Colonic mucosa (tissue), 4 donors: ENCODE measurements at places on chromosomes 1 and 21. TPM values are rescaled to one million over a fixed set of nuclear protein-coding genes. Genes with fewer than 3 reads are reported as not detected.

OR2T2 gene
- total RNA-seq, result not detected

ASTN1 gene
- 0.42 TPM for total RNA-seq

NTPCR gene
- total RNA-seq, result 57.0 TPM

SKI gene
- 31.0 TPM for total RNA-seq

CHIA gene
- not detected for total RNA-seq

DNA sequence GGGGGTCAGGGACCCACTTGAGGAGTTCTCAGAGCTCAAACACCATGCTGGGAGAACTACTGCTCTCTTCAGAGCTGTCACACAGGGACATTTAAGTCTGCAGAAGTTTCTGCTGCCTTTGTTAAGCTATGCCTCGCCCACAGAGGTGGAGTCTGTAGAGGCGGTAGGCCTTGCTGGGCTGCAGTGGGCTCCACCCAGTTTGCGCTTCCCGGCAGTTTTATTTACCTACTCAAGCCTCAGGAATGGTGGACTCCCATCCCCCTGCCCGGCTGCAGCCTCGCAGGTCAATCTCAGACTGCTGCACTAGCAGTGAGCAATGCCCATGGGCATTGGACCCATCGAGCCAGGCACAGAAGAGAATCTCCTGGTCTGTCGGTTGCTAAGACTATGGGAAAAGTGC is 706.4 kb downstream of the LRRIQ3 start:
- no peak overlapping the region for H3K27ac ChIP-seq
- no peaks in the 10 kb centered on the region for H3K36me3 ChIP-seq
- no peaks in the 10 kb centered on the region for H3K27me3 ChIP-seq
- no peak for DNase-seq

DNA sequence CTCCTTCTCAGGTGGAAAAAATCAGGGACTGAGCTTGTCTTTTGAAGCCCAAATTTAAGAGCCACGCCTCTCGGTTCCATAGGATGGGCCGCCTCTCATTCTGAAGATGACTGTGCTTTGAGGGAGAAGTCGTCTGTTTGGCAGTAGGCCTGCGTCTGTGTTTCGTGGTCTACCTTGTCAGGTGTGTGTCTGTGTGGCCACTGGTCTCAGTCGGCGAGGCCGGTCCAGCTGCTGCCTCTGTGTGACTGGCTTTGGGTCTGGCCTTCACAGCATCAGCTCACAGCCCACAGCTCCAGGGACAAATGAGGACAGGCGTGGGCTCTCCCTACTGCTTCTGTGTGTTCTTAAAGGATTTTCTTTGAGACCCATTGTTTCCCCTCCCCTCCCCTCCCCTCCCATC is 50.3 kb downstream of the B3GALT5 start:
- H3K4me3 ChIP-seq, result no peak overlapping the region
- no peaks in the 10 kb centered on the region for H3K27me3 ChIP-seq
- H3K36me3 ChIP-seq, result no peaks in the 10 kb centered on the region
- no peaks in the 10 kb centered on the region for H3K4me1 ChIP-seq
- H3K27ac ChIP-seq, result no peak overlapping the region

DNA sequence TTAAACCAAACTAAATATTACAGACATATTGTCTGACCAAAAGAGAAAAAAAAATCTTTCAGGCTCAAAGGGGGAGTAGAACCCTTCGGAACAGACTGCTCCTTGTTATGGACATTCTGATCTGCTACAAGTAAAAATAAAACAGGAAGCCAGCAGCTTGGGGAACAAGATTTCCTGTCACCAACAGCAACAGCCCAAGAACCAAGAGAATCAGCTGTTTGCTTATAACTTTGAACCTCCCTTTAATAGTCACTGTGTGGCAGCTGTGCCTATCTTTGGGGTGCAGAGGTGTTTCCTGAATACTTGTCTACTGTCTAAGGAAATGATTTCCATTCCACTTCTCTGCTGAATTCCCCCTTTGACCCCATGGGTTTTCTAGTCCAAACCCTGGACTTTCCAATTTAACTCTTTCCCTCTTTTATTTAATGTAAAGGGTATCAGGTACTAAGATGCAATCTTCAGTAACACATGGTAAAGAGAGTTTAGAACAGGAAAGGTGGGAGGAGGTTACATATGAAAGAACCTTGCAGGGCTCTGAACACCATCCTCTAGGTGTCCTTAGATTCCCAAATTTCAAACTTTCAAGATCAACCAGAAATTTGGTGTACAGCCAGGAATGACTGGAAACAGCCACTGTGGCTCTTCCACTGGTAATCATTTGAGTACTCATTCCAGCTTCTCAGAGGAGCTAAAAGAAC is 38.6 kb downstream of the GPR3 start:
- no peaks in the 10 kb centered on the region for H3K27me3 ChIP-seq
- H3K27ac ChIP-seq, result peak overlapping the region; percentile 39
- H3K36me3 ChIP-seq, result no peaks in the 10 kb centered on the region

DNA sequence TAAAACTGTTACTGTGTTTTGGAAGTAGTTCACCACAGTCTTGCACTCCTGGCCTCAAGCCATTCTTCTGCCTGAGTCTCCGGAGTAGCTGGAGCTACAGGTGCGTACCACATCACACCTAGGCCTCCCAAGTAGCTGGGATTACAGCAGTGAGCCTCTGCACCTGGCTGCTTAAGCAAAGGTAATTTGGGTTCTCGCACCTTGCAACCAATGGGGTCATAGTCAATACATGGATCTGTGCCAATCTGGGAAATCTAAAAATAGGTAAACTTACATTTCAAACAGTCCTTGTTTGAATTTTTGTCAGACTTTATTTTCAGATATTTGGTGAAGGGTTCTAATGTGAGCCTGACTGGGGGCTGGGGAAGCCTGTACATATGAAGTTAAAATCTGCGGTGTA is 466.5 kb downstream of the PCP4 start:
- H3K4me3 ChIP-seq, result no peak overlapping the region
- H3K4me1 ChIP-seq, result no peaks in the 10 kb centered on the region
- H3K36me3 ChIP-seq, result no peaks in the 10 kb centered on the region
- H3K27ac ChIP-seq, result no peak overlapping the region

GRCh38 chr1:169809370-169810095 is 14.8 kb upstream of the METTL18 start:
- DNase-seq, result no peak
- H3K4me1 ChIP-seq, result no peaks in the 10 kb centered on the region
- no peak overlapping the region for H3K27ac ChIP-seq
- H3K27me3 ChIP-seq, result no peaks in the 10 kb centered on the region
- no peaks in the 10 kb centered on the region for H3K36me3 ChIP-seq

GRCh38 chr1:110520827-110521226 is 1.9 kb upstream of the KCNA10 start:
- DNase-seq, result no peak
- H3K4me3 ChIP-seq, result no peak overlapping the region
- no peaks in the 10 kb centered on the region for H3K27me3 ChIP-seq
- H3K27ac ChIP-seq, result no peak overlapping the region

DNA sequence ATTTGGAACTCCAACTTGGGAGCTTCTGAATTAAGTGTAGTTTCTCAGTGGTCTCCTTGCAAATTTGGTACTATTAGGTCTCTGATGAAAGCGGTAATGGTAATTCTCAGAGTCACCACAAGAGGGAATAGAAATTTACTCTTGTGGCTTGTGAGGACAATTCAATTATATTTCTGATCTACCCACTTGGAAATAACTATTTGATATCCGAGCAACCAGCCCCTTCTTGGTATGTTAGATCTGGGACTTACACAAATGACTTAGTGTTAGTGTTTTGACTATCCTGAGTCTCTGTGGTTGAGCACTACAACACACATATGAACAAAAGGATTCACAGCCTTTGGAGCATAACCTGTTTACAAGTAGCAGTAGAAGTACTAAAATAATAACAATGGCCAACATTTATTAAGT is 68.1 kb downstream of the RPS6KA1 start:
- no peak overlapping the region for H3K4me3 ChIP-seq
- no peaks in the 10 kb centered on the region for H3K4me1 ChIP-seq
- H3K36me3 ChIP-seq, result no peaks in the 10 kb centered on the region
- DNase-seq, result no peak
- no peaks in the 10 kb centered on the region for H3K27me3 ChIP-seq

DNA sequence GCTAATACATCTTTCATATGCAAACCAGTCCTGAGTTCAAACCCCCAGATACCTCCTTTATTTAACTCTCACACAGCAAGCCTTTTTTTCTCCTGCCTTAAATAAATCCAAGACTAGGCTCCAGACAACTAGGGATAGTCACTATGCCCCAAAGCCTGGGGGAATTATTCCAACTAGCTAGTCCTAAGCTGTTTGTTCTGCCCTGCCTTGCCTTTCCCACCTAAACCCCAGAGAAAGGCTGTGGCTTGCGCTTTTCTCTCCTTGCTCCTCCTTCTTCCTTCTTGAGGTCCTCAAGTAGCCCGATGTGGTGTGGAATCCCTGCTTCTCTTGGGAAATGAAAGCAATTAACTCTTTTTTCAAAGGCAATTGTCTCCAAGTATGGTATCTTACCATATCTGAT is 31.8 kb downstream of the C1orf87 start:
- DNase-seq, result no peak
- no peaks in the 10 kb centered on the region for H3K4me1 ChIP-seq
- H3K36me3 ChIP-seq, result no peaks in the 10 kb centered on the region

- no peak overlapping the region for H3K4me3 ChIP-seq
- H3K36me3 ChIP-seq, result no peaks in the 10 kb centered on the region
- H3K27me3 ChIP-seq, result no peaks in the 10 kb centered on the region
- no peak overlapping the region for H3K27ac ChIP-seq
- no peaks in the 10 kb centered on the region for H3K4me1 ChIP-seq
Measured at GRCh38 chr21:46477765-46478164, 19.1 kb downstream of the DIP2A start.

DNA sequence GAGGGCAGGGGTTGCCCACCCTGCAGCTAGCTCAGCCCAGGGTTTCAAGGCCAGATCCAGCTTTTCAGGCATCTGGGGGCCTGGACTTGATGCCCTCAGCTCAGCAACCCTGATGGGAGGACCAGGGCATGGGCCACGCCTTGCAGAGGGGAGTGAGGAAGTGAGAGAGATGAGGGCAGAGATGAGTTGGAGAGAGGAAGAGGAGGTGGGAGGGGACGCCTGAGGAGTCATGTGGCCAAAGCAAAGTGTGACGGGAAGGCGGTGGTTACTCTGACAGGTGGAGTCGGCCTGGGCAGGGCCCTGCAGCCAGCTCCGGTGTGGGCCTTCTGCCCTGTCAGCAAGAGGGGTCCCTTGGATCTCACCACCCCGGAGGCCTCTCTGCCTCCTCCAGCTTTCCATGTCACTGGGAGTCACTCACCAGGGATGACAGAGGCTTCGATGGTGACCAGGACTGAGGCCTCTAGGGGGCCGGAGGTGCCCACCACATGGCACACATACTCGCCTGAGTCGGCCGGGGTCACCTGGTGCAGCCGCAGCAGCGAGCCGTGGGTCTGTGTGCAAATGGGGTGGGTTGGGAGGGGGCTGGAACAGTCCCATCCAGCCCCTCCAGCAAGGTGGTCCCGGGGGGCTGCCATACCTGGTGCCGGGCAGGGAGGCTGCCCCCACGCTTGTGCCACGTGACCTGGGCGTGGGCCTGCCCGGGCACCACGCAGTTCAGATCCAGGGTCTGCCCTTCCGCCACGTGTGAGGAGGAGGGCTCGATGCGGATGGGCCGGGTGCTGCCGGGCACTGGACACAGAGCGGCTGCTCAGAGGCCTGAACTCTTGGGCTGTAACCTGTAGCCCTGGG is 40.4 kb downstream of the LDLRAD2 start:
- H3K4me3 ChIP-seq, result no peak overlapping the region
- DNase-seq, result peak; percentile 24
- H3K27ac ChIP-seq, result no peak overlapping the region
- H3K27me3 ChIP-seq, result no peaks in the 10 kb centered on the region
- peaks cover 21% of the 10 kb centered on the region for H3K36me3 ChIP-seq

DNA sequence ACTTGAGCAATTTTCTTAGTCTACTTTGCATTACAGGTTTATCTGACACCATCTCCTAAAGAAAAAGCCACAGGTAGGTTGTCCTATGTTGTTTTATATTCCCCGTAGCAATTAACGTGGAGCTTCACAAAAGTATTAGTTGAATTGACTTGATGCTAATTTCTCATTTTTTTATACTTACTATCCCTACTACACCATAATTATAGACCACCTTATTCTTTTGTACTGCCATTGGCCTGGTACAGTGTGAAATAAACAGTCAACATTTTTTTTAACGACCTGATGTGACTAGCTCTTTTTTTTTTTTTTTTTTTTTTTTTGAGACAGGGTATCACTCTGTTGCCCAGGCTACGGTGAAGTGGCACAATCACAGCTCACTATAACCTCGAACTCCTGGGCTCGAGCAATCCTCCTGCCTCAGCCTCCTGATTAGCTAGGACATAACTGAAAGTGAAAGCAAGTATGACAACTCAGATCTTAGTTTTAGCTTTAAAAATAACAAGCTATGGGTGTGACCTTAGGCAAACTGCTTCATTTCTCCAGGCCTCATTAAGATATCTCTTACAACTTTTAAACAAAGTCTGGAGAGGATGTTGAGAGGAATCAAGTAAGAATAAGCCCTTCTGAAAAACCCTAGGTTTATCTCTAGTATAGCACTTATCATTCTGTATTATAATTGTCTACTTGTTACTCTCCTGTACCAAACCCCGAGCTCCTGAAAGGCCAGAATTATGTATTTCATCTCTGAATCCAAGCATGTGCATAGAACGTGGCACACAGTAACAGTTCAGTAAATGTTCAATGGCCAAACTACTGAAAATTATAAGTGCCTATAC is 49.5 kb downstream of the LUZP1 start:
- H3K4me3 ChIP-seq, result no peak overlapping the region
- no peak for DNase-seq
- no peaks in the 10 kb centered on the region for H3K27me3 ChIP-seq
- H3K27ac ChIP-seq, result peak overlapping the region; percentile 39
- H3K36me3 ChIP-seq, result no peaks in the 10 kb centered on the region
- H3K4me1 ChIP-seq, result no peaks in the 10 kb centered on the region

DNA sequence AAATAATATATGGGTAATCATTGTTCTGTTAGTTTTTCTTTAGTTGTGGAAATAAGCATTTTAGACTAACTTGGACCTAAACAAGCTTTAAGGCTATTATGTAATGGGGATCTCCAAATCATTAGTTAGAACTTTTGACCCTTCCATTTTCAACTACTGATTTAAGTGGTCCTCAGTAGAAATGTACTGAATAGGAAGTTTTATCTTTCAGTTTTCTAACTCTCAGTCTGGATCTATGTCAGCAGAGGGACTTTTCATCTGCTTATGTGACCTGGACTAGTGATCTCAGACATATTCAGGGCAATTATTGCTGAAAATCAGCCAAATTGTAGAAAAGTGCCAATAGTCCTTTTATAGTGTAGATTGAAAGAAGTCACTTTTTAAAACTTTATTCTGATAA is 56.0 kb downstream of the SASS6 start:
- peaks cover 12% of the 10 kb centered on the region for H3K36me3 ChIP-seq
- no peak for DNase-seq
- no peaks in the 10 kb centered on the region for H3K4me1 ChIP-seq
- H3K27me3 ChIP-seq, result no peaks in the 10 kb centered on the region
- no peak overlapping the region for H3K27ac ChIP-seq
